ENCODE measurements at places on chromosomes 5 and 9.

- DNase-seq, result no peak
Observed at GRCh38 chr5:130502702-130503101, 598.4 kb downstream of the CHSY3 start.

DNA sequence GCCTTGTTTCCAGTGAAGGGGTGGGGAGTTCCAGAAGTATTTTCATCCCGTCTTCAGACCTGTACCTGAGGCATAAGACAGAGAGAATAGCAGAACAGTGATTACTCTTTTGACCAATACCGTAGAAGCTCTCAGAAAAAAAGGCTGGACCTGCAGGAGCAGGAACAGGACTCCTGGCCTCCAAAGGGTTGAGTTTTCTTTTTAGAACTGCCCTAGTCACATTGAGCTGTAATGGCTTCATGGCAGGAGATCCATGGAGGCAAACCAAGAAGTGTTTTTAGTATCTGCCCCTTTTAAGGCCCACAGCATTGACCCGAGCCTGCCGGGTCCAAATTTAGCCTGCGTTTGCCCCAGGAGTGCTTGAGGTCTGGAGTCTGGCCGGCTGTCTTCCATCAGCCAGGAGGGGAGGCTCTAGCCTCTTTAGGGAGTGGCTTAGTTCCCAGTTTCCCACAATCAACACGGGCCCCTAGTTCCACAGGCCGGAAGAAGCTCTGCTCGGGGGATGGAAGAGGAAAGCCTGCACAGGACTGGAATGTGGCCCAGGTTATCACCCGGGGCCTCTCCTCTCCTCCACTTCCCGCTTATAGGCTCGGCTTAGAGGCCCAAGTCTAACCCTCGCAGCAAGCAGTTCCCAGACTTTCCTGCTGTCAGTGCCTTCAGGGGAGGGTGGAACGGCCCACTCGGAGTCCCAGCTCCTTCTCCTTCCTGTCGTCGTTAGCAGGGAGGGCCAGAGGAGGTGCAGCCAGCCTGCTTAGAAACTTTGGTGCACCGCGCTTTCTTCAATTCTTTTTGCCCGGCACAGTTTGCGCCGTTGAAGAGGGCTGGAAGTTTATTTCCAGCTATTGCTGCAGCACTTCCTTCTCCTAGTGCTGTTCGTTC lies 80.7 kb downstream of the C9orf152 start:
- no peak for DNase-seq

GRCh38 chr9:90988318-90988717 lies 186.7 kb downstream of the SYK start:
- DNase-seq, result no peak

DNA sequence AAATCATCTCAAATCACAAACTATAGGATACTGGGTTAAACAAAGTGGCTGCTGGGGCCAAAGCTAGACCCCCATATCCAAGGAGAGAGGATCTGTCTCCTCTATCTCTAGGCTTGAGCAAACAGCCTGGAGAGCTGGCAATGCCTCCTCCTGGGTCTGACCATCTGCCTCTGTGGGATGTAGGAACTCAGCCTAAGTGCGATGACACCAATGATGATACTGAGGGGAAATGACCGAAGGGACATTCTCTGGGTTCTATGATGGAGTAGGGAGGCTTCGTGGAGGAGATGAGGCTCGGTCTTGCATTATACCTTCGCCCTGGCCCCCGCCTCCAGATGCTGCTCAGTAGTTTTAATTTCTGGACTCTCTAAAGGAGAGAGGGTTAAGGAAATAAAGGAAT lies 9.3 kb upstream of the SPATA24 start:
- no peak for DNase-seq

GRCh38 chr5:140235791-140236551 lies 61.0 kb downstream of the CYSTM1 start:
- no peak for DNase-seq

DNA sequence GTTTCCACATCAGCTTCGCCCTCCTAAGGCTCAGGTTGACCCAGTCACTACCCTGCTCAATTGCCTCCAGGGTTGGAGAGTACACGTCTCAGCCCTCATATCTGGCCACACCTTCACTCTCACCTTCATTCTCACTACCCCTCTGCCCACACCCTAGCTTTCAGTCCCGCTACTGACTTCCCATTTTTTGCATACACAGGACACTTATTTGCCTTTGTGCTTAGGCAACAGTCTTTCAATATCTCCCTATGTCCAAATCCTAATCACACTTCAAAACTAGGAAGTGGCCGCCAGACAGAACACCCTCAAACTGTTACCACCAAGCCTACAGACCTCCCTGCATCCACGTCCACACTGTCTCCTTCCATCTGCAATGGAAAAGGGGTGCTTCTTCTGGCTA lies 10.9 kb downstream of the MCTP1 start:
- no peak for DNase-seq

DNA sequence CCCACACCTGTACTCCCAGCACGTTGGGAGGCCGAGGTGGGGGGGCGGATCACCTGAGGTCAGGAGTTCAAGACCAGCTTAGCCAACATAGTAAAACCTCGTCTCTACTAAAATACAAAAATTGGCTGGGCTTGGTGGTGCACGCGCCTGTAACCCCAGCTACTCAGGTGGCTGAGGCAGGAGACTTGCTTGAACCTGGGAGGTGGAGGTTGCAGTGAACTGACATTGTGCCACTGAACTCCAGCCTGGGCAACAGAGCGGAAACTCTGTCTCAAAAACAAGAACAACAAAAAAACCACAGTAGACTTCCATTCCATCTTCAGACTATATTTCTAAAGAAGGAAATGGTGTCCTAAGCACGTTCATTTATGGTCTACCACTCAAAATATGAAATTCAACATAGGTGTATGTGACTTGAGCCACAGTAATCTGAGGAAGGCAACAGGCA lies 14.2 kb upstream of the SERINC5 start:
- no peak for DNase-seq

- no peak for DNase-seq
Observed at GRCh38 chr5:63774939-63775338, 187.3 kb downstream of the HTR1A start.

- no peak for DNase-seq
Observed at GRCh38 chr5:57855831-57856230, 373.2 kb upstream of the ACTBL2 start.

DNA sequence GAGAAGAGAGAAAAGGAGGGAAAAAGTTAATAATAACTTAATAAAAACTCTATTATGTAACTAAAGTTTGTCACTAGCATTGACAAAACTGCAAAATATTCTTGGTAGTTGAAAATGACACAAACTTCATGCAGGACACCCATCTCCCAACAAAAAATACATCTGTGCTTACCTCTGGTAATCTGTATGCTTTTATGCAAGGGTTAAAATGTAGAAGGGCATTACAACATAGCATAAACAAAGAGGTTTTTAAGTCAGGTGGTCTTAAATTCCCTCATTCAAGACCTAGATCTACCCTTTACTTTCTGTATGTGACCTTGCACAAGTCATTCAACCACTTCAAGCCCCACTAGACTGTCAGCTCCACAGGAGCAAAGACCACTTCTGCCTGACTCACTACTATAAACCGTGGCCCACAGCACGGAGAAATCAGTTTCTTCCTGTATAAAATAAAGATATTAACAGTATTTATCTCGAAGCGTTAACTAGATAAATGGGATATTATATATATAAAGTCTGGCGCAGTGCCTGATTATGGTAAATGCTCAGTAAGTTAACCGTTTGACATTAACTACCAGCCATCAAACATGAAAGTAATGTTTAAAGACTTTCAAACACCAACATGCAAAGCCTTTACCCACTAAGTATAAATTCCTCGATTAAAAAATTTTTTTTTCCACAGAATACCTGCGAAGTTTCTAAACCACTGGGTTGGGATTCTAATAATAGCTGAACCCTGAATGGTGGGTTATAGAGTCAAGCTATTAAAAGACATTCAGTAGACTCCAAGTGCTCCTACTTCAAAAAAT lies 2.0 kb downstream of the FBXL17 start:
- no peak for DNase-seq

GRCh38 chr5:108303086-108303485 lies 78.8 kb downstream of the FBXL17 start:
- no peak for DNase-seq

DNA sequence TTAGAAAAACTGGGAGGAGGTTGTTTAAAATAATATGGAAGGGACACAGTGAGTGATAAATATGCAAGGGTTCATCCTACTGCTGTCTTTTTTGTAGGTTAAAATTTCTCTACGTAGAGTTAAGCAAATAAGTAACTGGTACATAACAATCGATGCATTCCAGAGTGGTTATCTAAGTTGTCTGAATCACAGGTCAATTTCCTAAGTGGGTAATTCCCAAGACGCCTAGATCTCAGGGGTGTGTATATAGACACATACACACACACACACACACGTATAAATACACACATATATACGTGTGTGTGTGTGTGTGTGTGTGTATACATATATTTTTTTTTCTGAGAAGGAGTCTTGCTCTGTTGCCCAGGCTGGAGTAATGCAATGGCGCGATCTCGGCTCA lies 22.3 kb downstream of the CAAP1 start:
- no peak for DNase-seq

GRCh38 chr9:115291841-115292240 lies 173.9 kb upstream of the TNC start:
- DNase-seq, result no peak

GRCh38 chr5:98292496-98292895 lies 481.0 kb upstream of the RGMB start:
- no peak for DNase-seq

DNA sequence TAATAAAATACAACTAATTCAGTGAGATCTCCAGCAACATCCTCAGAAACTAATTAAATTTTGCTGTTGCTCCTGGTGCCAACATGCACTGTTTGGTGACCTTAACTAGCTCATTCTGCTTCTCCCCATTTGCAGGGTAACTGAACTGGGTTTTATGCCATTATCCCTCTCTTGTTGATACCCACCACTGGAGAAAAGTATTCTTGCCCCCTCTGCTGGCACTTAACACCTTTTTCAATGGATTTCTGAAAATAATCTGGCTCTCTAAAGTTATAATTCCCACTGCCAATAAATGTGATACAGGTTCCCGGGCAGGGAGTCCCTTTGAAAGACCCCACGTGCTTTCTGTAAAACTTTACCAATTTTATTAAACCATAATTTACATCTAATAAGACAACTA lies 394.3 kb downstream of the OSTF1 start:
- DNase-seq, result no peak

- no peak for DNase-seq
Observed at GRCh38 chr5:71597001-71597400, 9.9 kb downstream of the MCCC2 start.

- DNase-seq, result no peak
Observed at GRCh38 chr5:167888393-167888792, 403.1 kb upstream of the WWC1 start.

DNA sequence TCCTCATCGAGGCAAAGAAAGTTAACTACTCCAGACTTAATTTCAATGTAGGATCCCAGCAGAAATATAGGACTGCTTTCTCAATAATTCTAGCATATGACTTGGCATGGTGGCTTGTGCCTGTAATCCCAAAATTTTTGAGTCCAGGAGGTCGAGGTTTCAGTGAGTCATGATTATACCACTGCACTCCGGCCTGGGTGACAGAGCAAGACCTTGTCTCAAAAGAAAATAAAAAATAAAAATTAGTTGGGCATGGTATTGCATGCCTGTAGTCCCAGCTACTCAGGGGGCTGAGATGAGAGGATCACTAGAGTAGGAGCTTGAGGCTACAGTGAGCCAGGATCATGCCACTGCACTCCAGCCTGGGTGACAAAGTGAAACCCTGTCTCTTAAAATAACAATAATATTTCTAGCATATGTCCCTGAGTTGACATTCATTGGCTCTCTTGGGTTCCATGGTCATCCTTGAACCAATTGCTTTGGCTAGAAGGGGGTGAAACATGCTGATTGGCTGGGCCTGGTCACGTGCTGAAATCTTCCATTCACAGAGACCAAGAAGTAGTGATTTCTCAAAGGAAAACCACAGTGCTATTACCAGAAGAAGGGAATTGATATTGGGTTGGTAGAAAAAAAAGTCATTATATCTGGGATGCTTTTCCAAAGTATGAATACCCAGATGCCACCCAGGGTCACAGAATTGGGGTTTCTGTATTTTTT lies 31.6 kb upstream of the GARNL3 start:
- DNase-seq, result no peak

DNA sequence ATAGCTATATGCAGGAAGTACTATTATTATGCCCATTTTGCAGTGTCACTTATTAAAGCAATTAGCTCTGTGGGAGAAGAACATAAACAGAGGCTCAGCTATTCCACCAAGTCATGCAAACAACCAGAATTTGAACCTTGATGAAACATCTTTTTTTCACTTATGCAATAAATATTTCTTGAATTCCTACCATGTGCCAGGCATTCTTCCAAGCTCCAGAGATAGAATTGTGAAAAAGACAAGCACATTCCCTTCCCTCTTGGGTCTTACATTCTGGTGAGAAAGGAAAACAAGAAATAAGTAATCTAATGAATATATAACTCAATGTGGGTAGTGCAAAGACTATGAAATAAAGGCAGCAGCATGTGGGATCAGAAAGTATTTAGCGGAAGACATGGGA lies 32.1 kb upstream of the ADRB2 start:
- no peak for DNase-seq

DNA sequence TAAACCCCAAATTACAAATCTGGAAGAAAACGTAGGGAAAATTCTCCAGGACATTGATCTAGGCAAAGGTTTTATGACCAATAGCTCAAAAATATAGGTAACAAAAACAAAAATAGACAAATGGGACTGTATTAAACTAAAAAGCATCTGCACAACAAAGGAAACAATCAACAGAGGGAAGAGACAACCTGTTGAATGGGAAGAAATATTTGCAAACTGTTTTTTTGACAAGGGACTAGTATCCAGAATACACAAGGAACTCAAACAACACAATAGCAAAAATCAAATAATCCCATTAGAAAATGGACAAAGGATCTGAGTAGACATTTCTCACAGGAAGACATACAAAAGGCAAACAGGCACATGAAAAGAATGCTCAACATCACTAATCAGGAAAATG lies 386.3 kb downstream of the ENC1 start:
- DNase-seq, result no peak

GRCh38 chr5:5285906-5286305 lies 136.6 kb upstream of the ICE1 start:
- no peak for DNase-seq

DNA sequence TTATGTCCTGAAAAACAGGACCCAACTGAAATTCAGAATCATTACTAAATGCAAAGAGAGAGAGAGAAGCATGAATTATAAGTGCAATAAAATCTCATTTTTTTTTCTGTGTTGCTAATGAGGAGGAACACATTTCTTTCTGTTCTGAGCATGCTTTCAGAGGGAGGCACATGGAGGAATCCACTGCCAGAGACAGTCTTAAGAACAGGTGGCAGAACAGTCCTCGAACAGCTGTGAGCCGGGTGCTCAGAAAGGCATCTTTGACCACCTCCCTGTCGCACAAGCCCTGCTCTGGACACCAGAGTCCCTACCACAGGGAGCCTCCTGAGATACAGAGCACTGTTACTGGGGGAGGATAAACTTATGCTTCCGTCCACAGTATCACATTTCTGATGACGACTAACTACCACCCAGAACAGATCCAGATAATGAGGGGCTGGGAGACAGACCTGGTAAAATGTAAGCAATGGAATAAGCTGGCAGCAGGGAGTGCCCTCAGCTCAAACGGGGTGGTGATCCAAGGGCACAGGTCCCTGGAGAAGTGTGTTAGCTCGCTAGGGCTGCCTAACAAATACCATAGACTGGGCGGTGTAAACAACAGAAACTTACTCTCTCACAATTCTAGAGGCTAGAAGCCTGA lies 134.0 kb downstream of the SLC1A3 start:
- DNase-seq, result no peak

- no peak for DNase-seq
Observed at GRCh38 chr9:98823666-98824334, 16.3 kb downstream of the GALNT12 start.

GRCh38 chr5:171295299-171295698 lies 13.7 kb upstream of the TLX3 start:
- no peak for DNase-seq

Measured in activated naive CD4-positive, alpha-beta T cell (primary cell).